ENCODE measurements at places on chromosomes 6 and 20.

- no peak for DNase-seq
Observed at GRCh38 chr6:3769610-3770009, 18.1 kb upstream of the PXDC1 start.

GRCh38 chr6:90375681-90376439 is 79.2 kb upstream of the BACH2 start:
- no peak for DNase-seq

GRCh38 chr6:71886184-71887005 is at the start of gene RIMS1:
TSS of gene RIMS1 (plus strand) at chr6:71886550. CDS start at chr6:71887024, 474 bp downstream.
- DNase-seq: no peak

DNA sequence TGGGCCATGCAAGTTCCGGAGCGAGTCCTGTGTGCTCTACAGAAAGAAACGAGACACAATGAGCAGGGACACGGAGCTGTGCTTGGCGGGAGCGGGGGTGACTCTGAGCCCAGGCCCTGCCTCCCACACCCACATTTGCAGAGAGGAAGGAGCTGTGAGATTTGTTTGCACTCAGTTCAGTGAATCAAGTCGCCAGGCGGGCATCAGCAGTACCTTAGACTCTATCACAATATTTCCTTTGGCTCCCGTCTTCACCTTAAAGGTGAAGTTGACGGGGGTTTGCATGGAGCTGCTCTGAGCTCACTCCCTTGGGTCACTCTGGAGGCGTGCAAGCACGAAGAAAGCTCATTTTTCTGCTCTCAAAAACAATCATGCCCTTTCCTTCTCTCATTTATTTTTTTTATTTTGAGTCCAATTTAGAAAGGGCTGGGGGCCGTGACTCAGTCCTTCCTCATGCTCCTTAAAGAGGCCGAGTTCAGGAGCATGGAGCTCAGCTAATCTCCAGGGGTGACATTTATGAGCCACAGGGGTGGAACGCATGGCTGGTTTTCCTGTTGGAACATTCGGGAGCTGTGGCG is 188.2 kb downstream of the NFATC2 start:
- no peak for DNase-seq

- no peak for DNase-seq
Observed at GRCh38 chr6:106055489-106055888, 30.6 kb upstream of the PRDM1 start.

DNA sequence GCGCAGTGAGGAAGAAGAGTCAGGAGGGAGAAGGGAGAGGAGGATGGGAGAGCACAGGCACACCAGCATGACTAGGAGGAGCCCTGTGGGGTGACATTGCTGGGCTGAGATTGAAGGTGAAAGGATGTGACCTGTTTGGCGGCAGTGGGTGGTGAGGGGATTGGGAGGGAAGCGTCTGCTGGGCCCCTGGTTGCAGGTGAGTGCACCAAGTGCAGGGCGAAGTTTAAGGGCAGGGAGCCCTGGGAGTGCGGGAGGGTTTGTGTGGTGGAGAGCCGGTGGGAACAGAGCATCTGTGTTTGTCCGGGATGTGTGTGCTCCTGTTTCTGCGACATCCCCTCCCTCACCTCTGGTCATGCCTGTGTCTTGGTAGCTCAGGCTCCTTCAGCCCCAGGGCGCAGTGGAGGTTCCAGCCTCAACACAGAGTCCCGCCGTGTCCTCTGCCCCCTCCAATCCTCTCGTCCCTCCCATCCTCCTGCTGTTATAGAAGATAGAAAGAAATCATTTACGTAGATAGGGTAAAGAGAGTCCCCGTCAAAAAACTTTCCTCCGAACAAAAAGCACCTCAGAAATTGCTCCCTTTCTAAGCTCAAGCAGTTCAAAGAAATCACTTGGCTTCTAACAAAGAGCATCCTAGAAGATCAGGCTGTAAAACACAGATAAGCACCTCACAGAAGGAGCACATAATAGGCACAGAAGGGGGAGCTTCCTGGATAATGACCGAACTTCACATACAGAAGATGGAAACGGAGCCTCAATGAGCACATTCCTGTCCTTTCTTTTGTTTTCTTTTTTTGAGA is 25.0 kb downstream of the ULBP1 start:
- DNase-seq: no peak

DNA sequence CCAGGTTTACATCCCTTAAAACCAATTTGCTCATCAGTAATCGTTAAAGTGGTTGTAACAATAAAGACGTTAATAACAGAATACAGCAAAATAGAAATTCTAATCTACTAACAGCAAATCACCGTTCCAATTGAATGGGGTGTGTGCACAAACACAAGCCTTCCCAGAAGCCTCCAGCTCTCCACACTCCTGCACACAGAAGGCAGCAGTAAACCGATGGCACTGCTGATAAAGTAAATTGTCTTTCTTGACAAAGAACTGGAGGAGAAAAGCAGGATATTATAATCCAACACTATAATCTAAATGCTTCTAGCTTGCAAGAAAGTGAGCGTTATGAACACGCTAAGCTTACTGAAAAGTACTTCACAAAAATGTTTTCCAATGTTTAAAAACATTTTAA is 7.0 kb downstream of the ZNF217 start:
- DNase-seq: no peak

DNA sequence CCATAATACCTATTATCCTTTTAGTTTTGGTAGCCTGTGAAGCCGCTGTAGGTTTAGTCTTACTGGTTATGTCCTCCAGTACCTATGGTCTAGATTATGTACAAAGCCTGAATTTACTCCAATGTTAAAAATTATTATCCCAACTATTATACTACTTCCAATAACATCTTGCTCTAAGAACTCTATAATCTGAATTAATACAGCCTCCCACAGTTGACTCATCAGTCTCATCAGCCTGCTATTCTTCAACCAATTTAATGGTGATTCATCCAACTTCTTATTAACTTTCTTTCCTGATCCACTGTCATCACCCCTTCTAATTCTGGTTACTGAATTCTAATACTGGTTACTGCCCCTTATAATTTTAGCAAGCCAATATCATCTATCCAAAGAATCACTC is 370.3 kb upstream of the OPRM1 start:
- DNase-seq: no peak

DNA sequence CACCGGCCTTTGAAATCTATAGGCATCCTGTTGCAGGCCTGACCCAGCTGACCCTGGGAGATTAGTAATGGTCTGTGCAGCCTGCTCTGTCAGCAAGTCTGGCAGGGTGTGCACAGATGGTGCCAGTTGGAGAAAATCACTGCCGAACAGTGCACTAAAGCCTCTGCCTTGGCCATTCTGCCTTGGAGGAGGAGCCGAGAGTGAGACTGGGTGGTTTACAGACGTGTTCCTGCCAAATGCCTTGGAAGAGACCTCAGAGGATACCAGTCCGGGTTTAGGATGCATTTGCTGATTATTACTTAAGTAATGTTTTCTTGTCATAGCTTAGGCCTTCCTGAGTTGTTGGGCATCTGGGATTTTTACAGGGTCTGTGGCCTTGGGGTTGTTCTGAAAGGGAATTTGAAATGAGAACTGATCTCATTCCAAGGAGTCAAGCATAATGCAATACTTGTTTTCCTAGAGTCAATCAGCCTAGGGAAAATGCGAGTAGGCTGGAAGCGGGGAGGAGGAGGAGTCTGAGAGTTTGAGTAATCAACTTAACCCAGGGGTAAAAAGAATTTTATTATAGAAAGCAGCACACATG is 292.1 kb downstream of the SOX4 start:
- DNase-seq: no peak

DNA sequence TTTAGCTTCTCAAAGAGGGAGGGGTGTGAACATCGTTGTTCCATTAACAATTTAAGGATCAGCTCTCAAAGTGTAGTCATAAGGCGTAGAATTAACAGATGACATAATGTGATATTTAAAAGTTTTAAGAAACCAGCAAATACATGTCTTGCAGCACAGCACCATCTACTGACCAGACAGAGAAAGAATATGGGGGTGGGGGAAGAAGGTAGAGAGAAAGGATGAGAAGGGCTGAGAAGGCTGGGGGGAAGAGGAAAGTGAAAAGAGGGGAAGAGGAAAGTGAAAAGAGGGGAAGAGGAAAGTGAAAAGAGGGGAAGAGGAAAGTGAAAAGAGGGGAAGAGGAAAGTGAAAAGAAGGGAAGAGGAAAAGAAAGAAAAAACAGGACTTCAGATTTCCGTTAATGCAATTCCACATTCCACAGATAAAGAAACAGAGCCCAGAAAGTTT is 80.9 kb downstream of the HAO1 start:
- no peak for DNase-seq

DNA sequence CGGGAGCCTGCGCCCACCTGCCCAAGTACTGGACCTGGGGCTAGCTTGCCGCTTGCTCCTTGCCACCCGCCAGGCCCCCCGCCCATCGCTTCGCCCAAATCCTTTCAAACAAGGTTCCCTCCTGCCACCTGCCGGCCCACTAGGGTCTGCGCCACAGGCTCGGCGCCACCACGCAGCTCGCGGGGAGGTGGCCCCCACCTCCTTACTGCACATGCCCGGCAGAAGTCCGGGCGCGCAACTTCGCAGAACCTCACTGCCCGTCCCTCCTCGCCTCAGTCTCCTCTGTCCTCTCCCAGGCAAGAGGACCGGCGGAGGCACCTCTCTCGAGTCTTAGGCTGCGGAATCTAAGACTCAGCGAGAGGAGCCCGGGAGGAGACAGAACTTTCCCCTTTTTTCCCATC is 11.2 kb downstream of the GNAS-AS1 start:
- peak; percentile 29 for DNase-seq

DNA sequence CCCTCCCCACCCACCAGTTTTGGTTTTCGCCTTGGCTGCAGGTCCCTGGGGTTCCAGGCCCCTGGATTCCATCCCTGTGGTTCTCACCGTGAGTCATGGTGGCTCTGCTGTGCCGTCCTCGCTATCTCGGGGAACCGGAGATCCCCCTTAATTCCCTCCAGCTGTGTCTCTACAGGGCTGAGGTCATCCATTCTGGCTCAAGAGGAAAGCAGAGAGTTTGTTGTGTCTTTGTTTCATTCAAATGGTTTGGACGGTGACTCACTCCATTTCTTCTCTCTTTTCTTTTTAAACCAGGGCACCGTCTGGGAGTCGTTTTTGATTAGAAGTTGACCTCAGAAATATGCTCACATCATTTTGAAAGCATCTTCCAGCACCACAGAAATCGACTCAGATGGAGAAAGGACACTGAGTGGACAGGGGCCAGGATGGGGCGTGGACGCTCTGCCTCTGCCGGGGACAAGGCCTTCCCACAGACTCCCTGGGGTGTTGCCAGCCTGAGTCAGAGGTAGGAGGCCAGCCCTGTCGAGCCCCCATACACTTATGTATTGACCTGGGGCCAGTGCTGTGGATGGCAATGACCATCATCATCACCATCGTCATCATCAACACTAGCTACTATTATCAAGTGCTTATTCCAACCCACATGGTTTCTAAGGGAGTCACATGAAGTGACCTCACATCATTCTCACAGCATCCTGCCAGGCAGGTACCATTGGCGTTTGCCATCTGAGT is 176.2 kb downstream of the NFATC2 start:
- no peak for DNase-seq

GRCh38 chr6:100366419-100366818 is 98.3 kb downstream of the SIM1 start:
- DNase-seq: no peak

GRCh38 chr6:31799781-31800180 is 4.2 kb upstream of the VARS1 start:
- DNase-seq: no peak

DNA sequence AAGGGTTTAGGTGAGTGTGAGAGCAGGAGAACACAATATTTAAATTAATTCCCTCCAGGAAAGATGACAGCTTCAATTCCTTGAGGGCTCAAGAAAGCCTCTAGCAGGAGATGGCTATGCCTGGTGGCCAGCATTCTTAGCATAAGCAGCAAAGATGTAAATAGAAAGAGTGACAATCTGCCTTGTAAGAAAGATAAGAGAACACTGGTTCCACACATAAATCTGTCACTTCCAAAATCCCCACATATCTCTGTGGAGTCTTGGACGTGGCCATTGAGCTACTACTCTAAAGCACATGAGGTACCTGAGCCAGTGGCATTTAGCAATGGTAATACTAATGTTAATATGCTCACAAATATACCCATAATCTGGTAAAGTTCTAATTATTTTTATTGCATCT is 29.2 kb downstream of the DEFB114 start:
- DNase-seq: no peak

DNA sequence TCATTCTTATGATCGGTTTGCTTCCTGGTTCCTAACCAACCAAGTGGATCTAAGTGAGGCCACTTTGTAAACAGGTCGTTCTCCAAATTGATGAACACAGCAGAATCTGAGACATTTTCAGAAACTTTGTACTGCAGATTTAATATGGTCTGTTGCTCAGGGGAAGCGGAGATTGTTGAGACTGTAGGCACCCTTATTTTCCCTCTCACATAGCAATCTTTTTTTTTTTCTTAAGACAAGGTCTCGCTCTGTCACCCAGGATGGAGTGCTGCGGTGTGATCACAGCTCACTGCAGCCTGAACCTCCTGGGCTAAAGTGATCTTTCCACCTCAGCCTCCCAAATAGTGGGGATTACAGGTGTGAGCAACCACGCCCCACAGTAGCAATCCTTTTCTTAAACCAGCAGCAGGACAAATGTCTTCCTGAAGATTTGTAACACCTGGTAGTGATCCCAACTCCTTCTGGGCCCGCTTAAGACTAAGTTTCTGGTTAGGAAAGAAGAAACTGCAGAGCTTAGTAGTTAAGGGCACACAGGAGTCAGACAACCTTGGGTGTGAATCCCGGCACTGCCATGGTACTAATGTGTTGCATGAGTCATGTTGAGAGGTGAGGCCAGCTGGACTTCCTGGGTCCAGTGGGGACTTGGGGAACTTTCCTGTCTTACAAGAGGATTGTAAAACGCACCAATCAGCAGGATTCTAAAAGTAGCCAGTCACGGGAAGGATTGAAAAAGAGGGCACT is 48.4 kb upstream of the EZR start:
- DNase-seq: no peak

DNA sequence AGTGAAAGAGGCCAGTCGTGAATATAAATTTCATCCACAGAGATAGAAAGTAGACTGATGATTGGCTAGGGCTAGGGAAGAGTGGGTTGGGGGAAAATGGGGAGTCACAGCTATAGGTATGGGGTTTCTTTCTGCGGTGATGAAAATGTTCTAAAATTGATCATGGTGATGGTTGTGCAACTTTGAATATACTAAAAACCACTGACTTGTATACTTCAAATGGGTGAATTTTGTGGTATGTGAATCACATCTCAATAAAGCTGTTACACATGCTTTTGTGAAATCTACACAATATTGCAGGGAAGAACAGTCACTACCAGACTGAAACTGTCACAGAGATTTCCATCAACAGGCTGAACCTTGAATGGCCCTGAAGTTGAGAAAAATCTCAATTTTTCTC is 61.5 kb downstream of the LYRM4 start:
- no peak for DNase-seq

GRCh38 chr20:64160526-64161355 is 3.5 kb upstream of the MYT1 start:
- no peak for DNase-seq

Measured in stimulated activated CD8-positive, alpha-beta memory T cell treated with anti-CD3 and anti-CD28 coated beads, Interleukin-15, amount 100 ng/mL, for 48 hours (primary cell).